Right renal pelvis (tissue), 4 donors: ENCODE measurements at places on chromosomes 1 and 21.

- DNase-seq = no peak
Observed at GRCh38 chr1:31036749-31037500, 28.6 kb downstream of the PUM1 start.

DNA sequence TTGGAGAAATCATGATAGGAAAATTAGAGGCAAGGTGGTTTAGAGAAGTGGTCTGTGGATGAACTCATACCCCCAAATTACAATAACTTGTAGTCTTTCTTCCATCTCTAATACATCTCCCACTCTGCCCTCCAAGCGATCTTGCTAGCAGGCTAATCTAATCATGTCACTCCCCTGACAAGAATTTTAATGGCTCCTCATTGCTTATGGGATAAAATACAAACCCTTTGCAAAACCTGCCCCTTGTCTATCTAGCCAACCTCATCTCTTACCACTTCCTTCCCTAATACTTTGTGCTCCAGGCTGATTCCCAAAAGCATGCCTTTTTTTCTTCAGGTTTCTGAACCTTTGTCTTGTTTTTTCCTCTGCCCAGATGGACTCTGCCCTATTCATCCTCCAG, 71.3 kb upstream of the LRRN2 start:
- DNase-seq = no peak

DNA sequence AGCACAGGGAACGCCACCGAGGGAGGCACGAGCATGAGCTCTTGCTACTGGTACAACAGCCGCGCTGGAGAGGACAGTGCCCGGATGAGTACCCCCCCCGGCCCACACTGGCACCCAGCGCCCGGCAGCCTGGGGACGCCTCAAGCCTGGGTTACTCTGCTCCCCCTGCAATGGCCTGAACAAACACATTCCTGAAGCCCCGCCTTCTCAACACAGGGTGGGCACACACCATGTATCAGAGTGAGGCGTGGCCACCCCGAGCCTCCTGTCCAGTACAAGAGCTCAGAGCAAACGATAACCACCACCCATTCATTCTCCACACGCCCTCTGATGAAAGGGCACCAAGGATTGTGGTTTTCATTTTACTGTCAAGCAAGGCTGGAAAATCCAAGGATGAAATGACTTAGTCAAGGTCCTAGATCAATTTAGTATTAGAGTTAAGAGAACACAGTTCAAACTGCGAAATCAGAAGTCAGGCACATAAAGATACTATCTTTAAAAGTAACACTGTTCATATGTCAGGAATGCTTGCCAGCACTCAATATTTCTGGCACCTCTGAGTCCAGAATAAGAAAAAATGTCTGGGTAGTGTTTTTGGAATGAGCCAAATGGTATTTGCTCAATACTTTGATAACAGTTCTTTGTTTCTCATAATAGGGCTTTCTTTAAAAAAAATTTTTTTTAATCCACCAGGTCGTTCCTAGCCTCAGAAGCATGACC, 22.0 kb downstream of the UBE2G2 start:
- no peak for DNase-seq

GRCh38 chr1:248372394-248372793, 3.2 kb upstream of the OR2T6 start:
- DNase-seq = no peak

GRCh38 chr1:200194477-200194876, 167.0 kb downstream of the NR5A2 start:
- no peak for DNase-seq
